ENCODE measurements at places on chromosomes 6 and 20.

GRCh38 chr6:161154796-161155335, 119.0 kb downstream of the AGPAT4 start:
- no peak for DNase-seq

GRCh38 chr6:11700118-11700718, 78.4 kb downstream of the ADTRP start:
- peak; percentile 56 for DNase-seq

GRCh38 chr6:149833651-149834050, 30.5 kb downstream of the LRP11 start:
- no peak for DNase-seq

DNA sequence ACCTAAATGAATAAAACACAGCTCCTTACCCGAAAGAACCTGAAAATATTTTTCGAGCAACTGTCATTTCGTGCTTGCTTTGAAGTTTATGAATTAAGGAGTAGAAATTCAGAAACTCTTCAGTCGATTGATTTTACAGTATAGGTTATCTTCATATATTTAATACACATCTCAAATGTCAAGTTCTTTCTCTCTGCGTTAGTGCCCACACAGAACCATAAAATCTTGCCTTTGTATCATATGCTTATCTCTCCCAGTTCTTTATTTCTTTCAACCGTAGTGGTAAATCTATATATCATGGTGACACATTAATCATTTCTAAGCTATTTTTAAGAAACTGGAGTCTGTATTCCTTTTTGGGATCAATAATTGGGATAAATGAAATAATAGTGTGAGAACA, 397.5 kb downstream of the CDKAL1 start:
- DNase-seq, result no peak

DNA sequence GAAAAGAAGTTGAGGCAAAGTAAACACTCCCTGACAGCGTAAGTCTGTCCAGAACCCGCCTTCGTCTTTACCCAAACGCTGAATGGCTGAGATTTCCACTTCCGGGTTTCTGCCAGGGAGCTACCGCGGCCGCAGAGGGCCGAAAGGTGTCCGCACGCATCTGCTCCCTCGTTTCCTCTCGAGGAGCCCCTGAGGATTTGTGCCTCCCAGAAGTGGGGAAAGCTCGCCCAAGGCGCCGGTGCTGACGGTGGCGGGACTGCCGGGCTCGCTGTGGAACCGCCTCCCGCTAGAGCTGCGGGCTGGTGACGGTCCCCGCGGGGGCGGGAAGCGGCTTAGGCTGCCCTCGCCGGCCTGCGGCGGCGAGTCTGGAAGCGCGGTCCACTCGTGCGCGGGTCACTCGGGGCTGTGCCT, 1760.2 kb upstream of the DEFB115 start:
- peak; percentile 79 for DNase-seq

GRCh38 chr6:117906507-117906957, 532 bp upstream of the SLC35F1 start:
- no peak for DNase-seq

GRCh38 chr20:37364013-37364926, 18.3 kb downstream of the SRC start:
- DNase-seq, result no peak

GRCh38 chr6:40852779-40853373, 186.1 kb downstream of the UNC5CL start:
- DNase-seq, result peak; percentile 15

GRCh38 chr6:6661684-6662083, 73.2 kb downstream of the LY86 start:
- peak; percentile 33 for DNase-seq

- no peak for DNase-seq
Observed at GRCh38 chr20:46420878-46421277, 14.5 kb upstream of the ELMO2 start.

GRCh38 chr6:149566410-149567193, 427 bp downstream of the GINM1 start:
- no peak for DNase-seq

DNA sequence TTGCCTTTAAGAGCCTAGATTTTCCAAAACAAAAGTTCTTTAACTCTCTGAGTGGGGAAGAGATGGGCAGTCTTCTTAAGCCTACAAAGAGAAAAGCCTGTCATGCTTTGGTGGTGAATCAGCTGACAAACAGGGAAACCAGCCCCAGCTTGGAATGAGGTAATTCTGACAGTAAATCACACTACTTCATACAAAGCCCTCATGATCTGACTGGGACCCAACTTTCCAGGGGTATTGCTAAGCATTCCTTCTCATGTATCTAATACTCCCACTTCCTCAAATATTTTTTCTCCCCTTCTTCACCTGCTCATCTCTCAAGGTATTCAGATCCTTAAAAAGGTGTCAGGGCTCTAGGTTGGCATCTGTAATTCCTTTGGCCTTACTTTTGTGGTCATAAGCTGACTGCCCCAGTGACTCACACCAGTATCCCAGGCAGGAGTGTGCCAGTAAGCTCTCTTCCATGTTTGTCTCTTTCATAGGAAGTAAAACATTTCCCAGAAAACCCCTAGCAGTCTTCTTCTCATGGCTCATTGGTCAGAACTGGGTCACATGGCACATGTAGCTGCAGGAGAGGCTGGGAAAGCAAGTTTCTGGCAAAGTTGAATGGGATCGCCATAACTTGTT, 15.0 kb upstream of the TBC1D22B start:
- DNase-seq, result peak; percentile 87

GRCh38 chr6:40520678-40521077, 66.5 kb downstream of the LRFN2 start:
- DNase-seq, result no peak

GRCh38 chr6:56840467-56841380, 114.2 kb upstream of the BEND6 start:
- DNase-seq, result peak; percentile 68

DNA sequence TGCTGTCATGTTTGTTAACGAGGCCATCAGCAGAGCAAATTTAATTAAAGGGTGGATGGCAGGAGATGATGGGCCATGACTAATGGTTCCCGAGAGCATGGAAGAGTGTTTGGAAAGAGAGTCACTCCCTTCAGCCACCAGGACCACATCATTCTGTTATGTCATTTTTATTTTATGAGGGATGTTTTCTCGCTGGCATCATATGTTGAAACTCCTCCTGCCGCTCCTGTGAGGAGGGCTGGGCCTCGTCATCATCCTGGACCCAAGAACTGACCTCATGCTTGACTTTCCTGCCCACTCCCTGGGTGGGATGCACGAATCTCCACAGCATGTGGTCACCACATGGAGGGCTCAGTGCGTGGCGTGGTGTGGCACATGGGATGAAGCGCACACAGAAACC, 86.4 kb upstream of the FRMD1 start:
- no peak for DNase-seq

DNA sequence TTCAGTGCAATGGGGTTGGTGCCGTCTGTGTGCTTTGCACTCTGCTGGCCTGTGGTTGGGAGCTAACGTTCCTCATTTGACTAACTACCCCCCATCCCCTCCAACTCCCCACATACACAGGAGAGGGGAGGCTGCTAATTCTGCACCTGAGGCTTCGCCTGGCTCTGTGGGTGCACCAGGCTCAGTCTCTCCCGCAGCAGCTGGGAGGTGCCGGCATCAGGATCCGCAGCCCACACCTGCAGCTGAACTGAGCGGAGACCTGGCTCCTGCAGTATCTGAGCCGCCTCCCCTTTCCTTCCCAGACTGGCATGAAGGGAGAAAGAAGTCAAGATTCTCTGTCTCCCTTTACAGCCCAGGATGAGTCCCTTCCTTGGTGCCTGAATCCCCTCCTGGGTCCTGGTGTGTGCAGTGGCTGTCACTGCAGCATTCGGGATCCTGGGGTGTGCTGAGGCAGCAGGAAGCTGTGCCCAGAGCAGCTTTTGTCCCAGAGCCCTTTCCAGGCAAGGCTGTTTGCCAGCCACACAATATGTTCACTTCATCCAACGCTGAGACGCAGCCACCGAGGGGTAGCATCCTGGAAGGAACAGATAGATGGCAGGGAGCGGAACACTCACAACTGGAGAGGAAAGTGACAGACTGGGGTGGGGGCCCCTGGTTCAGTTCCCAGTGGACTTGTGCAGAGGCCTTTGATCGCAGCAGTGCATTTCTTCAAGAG, 70.2 kb downstream of the CDH4 start:
- no peak for DNase-seq

DNA sequence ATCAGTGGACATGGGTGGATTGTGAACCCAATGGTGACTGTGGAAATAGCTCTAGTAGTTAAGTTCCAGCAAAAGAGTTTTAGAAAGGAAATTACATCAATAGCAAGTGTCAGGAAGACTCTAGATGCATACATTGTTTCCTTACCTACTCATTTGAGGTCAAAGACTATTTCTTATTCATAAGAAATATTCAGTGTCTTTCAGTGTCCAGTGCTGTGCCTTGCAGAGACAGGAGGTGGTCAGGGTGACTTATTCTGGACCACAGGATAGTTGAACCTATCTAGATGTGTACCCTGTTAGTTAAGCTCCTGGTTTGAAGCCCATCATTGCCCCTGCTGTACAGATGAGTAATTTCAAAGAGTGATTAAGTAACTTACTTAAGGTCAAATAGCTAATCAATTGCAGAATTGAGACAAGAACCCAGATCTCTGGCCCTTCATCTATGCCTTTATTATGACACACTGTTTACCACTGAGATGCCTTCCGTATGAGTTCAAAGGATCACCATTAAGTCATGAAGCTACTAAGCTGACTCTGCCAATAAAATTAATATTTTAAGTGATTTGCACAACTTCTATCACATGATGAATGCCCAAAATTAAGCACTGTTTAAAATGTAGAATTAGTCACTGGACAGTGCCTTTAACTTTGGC, 136.1 kb downstream of the PDSS2 start:
- DNase-seq, result no peak

Measured in H4 (cell line).